ENCODE measurements at places on chromosomes 12 and 14.

- no peak for DNase-seq
Measured at GRCh38 chr12:120376934-120377572, 8.1 kb upstream of the MSI1 start.

DNA sequence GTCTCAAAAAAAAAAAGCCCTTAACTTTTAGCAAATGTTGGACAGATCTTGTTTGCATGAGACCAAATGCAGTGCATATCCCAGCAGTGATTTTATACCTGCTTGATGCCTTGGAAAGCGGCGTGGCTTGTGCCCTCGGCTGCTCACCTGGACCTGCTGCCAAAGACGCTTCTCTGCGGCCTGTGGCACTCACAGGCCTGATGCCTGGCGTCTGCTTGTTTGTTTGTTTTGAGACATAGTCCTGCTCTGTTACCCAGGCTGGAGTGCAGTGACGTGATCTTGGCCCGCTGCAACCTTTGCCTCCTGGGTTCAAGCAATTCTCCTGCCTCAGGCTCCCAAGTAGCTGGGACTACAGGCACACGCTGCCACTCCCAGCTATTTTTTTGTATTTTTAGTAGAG lies 5.2 kb downstream of the PGAM5 start:
- no peak for DNase-seq

DNA sequence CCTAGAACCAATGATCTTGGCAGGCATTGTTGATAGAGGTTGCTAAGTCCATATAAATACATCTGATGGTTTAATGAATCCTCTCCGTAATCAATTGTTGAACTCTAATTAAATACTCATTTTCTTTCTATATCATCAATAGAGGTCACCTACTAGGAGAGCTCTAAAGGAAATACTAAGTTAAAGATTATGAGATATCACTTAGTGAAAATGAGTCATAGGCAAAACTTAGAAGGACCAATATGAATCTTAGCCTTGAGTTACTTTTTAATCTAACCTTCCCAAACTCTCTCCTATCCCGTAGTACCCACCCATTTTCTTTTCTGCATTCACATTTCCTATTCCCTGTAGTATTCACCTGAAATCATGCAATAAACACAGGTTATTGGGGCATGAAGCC lies 50.2 kb downstream of the MBIP start:
- DNase-seq = no peak

DNA sequence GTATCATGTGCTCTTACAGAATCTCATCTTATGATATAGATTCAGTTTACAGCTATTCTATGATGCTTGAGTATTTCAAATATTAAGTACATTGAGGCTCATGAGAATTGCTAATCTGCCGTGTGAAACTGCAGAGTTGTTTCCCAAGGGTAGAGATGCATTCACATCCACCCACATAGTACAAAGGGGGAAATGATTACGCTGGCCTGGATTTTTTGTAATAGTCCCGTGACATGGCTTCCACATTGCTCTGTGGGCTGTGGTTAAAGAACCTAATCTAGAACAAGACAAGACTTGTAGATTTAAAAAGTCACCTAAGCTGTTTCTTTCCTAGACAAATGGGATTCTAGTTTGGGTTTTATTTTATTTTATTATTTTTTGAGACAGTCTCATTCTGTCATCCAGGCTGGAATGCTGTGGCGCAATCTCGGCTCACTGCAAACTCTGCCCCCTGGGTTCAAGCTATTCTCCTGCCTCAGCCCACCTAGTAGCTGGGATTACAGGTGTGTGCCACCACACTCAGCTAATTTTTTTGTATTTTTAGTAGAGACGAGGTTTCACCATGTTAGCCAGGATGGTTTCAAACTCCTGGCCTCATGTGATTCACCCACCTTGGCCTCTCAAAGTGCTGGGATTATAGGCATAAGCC lies 13.0 kb upstream of the RIOX1 start:
- DNase-seq = peak; percentile 44

DNA sequence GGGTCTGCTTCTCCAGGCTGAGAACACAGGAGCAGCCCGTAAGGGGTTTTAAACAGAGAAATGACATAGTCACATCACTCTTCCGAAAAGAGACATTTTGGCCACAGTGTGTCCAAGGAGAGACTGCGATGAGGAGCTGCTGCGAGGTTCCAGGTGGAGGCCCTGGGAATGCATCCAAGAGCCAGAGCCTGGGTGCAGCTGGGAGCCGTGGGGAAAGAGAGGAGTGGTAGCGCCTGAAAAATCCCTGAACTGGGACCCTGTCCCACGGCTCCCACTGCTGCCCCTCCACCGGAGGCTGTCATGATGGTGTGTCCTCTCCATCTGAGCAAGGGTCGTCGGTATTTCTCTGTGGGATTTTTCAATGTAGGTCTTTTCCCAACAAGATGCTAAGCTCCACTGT lies 146.9 kb downstream of the BCL11B start:
- peak; percentile 30 for DNase-seq

DNA sequence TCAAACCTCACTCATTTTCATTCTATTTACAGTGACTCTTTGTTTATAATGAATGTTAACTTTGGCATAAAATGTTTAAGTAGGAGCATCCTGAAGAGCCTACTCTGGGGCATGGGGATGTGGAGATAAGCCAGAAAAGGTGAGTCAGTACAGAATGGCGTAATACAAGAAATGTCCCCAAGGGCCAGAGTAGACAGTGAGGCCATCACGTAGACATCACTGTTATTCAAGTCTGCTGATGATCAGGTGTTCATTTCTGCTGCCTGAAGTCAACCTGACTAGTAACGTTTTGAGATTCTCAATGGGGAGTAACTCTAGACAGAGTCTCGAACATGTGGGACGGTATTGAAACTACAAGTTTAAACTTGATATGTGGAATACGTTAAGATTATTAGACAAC lies 47.6 kb upstream of the PKP2 start:
- DNase-seq = no peak

DNA sequence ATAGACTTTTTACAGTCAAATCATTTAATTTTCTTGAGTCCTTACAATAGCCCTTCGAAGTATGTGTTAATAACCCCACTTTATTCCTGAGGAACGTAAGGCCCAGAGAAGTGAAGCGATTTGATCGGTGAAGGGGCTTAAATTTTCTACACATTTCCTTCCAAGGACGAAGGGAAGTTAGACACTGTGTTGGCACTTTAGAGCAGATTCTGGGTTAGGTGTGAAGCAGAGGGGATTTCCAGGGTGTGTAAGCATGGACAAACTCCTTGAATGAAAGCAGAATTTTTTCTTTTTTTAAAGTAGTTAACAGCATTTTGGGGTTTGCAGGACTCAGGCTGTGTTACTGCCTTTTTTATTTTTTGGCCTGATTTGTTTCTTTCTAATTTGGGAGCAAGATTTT lies 38.9 kb downstream of the PRORP start:
- DNase-seq = no peak

GRCh38 chr12:45224311-45224710 lies 8.4 kb downstream of the ANO6 start:
- no peak for DNase-seq

- no peak for DNase-seq
Measured at GRCh38 chr14:59354666-59355065, 110.5 kb downstream of the GPR135 start.

DNA sequence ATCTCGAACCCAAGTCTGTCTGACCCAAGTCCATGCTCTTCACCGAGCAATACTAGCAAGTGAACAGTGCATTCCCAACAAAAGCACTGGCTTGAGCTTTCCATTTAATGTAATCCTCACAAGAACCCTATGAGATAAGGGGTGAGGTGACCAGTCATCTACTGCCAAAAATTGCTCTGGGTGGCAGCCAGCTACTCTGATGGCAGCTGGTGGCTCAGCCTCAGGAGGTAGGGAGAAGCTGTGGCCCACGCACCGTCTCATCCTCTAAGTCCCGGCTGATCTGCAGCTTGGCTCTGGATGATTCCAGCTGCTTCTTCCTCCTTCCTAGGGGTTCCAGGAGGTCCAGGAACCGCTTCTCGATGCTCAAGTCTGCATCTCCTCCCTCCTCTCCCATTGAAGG lies 75.2 kb downstream of the PLEKHG3 start:
- no peak for DNase-seq

- DNase-seq = no peak
Measured at GRCh38 chr12:29582146-29582545, 84.7 kb upstream of the OVCH1 start.

DNA sequence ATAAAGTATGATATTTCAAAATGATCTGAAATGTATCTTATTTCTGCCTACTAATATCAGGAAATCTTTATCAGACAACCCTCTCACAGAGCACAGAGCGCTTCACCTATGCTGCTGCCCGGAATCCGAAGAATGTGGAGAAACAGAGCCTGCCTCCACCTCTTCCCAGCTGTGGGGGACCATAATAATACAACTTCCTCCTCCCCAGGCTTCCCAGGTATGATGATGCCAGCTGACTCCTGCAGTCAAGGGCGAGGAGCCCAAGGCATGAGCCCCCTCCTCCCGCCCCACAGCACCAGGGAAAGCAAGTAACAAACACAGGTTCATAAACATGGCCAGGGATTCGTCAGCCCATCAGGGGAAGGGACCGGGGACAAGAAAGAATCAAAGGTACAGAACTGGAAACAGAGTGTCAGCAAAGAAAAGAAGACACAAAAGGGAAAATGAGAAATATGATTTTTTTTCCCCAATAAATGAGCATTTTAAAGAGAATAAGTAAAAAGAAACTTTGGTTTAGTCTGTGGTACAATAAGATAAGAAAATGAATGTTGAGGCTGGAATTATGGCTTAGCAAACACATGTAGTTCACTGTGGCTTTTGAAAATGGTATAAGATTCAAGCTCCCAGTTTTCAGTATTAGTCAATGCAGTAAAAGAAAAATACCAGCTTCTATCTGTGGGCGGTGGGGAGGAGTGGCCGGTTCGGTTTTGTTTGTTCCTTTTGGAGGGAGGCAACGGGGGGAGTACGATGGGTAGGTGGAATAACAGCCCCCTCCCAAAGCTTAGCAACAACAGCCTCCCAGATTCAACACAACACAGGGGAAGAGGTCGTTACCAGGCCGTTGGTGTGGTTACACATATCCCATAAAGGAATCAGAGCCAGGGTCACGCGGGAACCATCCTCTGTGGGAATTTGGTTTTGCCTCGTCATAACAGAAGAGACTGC lies 68.3 kb downstream of the SETD3 start:
- no peak for DNase-seq

DNA sequence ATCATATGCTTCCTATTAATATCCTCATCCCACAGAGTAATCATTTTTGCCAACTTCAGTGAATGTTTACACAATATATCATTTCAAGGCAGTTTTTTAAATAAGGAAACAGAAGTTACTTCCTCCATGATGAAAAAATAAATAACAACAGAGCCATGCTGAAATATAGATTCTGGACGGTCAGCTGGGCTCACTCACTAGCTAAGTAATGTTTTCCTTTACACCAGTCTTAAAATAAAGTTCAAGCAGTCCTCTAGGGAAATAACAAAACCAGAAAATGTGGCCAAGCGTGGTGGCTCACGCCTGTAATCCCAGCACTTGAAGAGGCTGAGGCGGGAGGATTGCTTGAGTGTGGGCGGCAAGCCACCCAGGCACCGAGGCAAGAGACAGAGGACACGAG lies 28.7 kb downstream of the AICDA start:
- no peak for DNase-seq

DNA sequence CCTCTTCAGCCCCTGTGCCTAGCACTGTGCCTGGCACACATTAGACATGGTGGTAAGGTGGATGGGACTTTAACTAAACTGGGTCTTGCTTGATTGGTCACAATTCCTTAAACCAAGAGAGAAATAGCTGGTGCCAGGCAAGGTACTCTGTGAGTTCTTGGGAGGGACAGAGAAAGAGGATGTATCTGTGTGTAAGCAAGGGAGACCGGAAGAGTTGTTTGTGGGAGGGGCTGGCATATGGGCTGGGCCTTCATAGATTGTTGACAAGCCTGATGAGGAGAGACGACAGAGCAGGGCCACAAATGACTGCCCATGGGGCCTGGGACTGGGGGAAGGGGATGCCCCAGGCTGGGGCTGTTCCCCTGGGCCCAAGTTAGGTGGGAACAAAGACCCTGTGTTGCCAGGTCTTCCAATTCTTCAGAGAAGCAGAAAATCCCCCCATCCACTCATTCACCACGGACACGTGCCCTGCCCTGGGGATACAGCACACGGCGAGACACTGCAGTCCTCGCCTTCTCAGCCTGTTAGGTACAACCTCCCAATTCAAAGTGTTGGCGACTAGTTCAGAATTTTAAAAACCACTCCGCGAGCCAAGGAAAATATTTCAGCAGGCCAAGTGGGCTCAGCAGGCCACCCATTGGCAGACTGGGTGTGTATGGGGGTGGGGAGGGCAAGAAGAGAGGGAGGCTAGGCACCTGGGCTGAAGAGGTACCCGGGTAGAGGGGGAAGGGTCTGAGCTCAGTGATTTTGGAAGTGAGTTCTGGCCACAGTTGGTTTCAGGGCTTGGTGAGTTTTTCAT lies 11.4 kb upstream of the CYP46A1 start:
- peak; percentile 32 for DNase-seq

DNA sequence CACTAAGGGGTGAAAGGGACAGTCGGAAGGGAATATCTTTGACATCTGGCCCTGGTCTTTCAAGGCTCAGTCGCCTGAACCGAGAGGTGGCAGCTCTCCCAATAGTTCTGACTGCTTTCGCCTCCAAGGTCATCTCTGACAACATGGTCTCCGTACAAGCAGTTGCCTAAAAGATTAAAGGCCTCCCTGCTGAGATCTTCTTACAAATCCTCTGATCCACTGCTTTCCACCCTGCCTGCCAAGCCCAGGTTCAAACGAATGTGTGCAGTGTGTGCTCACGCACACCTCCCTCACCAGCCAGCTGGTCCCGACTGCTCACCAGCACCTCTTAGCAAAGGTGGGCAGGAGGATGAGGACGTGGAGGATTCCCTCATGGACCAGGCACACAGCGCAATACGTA lies 10.4 kb downstream of the B4GALNT3 start:
- no peak for DNase-seq

DNA sequence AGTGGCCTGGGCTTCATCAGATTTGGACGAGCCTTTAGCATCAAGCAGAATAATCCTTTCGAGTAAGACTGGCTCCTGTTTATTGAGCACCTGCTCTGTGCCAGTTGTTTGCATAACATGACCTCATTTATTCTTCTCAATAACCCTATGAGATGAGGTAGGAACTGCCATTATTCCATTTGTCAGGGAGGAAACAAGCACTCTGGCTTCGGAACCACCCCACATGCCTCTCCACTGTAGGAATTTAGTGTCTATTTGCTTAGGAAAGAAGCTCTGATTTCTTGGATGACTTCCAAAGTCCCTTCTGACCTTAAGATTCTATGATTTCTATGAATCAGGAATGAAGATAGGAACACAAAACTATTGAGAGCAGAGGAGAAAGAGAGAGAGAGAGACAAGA lies 11.0 kb downstream of the SAMD4A start:
- no peak for DNase-seq

- no peak for DNase-seq
Measured at GRCh38 chr14:30796707-30797106, 77.7 kb upstream of the COCH start.

DNA sequence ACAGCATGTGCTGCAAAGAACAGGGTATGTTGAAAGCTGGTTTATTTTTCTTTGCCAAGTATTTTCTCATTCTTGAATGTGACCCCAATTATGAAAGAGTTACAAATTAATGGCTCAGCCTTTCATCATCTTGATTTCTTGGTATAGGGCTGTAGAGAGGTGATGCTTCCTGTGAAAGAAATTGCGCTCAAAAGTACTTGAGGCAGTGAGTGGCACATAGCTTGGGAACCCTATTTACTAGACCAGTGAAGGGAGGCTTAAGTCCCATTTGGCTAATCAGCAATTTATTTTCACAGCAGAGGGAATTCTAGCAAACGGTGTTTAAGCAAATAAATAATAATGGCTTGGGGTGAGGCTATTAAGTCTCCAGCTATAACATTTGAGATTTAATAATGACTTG lies 153.9 kb upstream of the MIS18BP1 start:
- no peak for DNase-seq

- DNase-seq = no peak
Measured at GRCh38 chr14:70357985-70358384, 1.5 kb downstream of the COX16 start.

- no peak for DNase-seq
Measured at GRCh38 chr12:8904665-8905064, 9.6 kb upstream of the PHC1 start.
